ENCODE measurements at places on chromosomes 4 and X.
A peak's percentile ranks its signal among the peaks of the same experiment; 100 is the strongest.

DNA sequence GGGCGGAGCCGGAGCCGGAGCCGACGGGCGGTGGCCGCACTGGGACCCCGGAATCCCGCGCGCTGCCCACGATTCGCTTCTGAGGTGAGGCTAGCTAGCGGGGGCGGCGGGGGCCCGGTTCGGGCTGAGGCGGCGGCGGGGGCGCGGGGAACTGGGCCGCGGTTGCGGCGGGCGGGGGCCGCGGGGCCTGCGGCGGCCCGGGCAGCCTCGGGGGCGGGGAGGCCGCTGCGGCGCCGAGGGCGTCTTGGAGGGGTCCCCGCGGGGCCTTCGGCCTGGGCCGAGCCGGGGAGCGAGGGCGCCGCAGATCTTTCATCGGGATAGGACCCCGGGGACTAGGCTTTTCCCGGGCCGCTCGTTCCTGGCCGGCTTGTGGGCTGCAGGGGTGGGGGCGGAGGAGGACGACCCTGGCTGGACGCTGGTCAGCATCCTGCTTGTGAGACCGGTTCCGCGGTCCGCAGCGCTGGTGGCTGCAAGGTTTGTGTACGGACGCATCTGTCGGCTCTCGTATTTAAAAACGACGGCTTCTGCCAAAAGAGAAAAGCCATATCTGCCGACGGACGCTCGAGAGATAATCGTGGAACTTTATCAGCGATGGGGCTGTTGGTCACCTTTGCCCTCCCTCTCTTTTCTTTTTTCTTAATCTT lies 419 bp downstream of the ADD1 start:
- no peak for DNase-seq

- no peak for DNase-seq
Measured at GRCh38 chr4:128718768-128719167, 90.7 kb upstream of the JADE1 start.

- no peak for DNase-seq
Measured at GRCh38 chrX:3651277-3651676, 62.2 kb downstream of the PRKX start.

- DNase-seq = no peak
Measured at GRCh38 chr4:102522031-102522440, 20.9 kb downstream of the NFKB1 start.

- DNase-seq = no peak
Measured at GRCh38 chr4:66926687-66927086, 618.6 kb downstream of the CENPC start.

GRCh38 chr4:142781114-142781513 lies 65.0 kb downstream of the INPP4B start:
- DNase-seq = no peak

- no peak for DNase-seq
Measured at GRCh38 chr4:41146716-41147506, 67.4 kb downstream of the APBB2 start.

DNA sequence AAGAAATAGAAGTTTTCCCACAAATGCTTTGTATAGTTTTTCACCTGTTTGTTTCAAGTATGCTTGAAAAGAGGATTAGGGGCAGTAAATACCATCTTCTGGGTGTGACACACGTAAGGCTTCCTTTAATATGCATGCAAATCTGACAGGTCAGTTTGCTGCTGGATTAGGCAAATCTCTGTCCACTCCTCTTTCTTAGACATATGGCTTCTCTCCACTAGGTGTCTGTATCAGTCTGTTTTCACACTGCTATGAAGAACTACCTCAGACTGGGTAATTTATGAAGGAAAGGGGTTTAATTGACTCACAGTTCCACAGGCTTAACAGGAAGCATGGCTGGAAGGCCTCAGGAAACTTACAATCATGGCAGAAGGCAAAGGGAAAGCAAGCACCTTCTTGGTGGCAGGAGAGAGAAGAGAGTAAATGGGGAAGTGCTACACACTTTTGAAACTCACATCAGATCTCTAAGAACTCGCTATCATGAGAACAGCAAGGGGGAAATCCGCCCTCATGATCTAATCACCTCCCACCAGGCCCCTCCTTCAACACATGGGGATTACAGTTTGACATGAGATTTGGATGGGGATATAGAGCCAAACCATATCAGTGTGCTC lies 66.9 kb downstream of the TAB3 start:
- DNase-seq = no peak

GRCh38 chr4:10159671-10160070 lies 43.1 kb upstream of the WDR1 start:
- DNase-seq = no peak

GRCh38 chr4:164904336-164904735 lies 27.4 kb downstream of the APELA start:
- no peak for DNase-seq

- DNase-seq = no peak
Measured at GRCh38 chrX:115459883-115460880, 100.8 kb upstream of the PLS3 start.

DNA sequence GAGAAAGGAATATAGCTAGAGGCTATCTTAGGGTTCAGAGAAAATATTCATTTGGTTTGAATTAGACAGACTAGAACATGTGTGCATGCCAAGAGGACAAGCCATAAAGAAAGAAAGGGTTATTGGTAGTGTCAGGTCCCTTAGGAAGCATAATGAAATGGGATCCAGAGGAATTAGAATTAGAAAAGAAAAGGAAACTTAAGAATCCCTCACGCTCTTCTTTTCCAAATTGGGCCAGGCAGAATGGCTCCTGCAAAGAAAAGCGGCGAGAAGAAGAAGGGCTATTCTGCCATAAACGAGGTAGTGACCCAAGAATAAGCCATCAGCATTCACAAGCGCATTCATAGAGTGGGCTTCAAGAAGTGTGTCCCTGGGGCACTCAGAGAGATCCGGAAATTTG lies 4.9 kb upstream of the ABCG2 start:
- no peak for DNase-seq

GRCh38 chr4:129966175-129966574 lies 870.2 kb downstream of the C4orf33 start:
- DNase-seq = no peak

- no peak for DNase-seq
Measured at GRCh38 chr4:88818631-88819470, 121.2 kb upstream of the NAP1L5 start.

DNA sequence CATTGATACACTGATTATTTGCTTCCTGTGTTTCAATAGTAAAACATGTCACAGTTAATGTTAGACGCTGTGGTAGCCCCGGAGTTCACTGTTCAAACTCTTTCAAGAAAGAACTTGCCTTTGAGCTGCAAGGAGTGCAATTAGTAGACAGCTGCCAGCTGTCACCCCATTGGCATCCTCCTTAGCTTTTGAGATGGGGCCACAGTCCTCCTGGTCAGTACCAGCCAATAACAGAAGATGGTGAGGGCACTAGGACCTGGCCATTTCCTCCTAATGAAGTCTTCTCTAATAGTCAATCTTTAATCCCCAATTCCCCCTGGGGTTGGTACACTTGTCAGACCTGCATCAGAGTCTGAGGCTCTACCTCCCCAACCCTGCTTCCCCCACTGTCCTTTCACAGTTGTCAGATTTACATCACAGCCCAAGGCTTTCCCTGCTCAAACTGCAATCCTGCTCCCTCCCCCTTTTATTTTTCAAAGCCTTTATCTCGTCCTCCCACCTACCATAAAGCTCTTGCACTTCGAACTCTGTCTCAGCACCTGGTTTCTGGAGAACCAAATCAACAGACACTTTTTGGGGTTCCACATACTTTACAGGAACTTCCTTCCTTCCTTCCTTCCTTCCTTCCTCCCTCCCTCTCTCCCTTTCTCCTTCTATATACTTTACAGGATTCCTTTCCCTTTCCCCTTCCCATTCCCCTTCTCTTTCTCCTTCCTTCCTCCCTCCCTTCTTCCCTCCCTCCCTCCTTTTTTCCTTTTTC lies 182.0 kb downstream of the RASL11B start:
- DNase-seq = no peak

DNA sequence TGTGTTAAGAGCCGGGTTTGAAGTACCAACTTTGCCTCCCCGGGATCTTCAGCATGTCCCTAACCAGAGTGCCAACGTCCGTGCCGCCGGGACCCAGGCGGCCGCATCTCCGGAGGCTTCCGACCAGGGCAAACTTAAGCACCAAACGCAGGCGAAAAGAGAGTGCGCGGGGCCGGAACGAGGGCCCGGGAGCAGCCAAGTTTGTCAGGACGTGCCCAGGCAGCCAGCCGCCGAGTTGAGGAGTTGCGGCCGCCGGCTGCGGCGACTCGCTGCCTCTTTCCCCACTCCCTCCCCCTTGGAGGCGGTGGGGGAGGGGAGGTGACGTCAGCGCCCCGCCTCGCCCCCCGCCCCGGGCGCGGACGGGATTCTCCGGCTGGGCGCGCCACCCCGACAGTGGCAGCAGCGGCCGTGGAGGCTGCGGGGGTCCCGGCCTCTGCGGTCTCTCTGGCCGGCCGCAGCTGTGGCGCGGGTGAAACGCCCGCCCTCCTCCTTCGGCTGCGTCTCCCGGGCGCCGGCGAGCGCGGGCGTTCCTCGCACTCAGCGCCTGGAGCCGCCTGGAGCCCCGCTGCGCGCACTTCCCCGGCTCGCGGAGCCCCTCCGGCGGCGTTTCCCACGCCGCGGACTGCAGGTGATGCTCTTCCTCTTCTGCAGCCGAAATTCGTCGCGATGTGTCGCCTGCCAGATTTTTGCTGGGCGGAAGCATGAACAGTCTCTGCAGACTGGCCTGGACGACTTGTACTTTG lies 2.9 kb upstream of the FAT1 start:
- DNase-seq = no peak

DNA sequence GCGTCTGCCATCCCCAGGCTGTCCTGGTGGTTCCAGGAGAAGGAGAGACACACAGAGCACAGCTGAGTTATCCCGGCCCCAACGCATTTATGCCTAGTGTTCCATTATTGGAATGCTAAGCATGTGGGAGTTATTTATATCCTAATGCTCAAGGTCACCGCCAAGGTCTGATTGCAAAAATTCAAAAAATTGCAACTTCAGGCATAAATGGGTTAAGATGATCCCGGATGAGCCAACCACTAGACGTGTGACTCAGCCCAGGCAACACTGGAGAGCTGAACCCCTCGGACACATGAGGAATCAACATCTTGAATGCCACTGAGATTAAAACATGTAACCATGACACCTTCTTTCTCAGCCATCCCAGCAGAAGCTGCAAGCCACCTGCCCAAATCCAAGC lies 3.8 kb upstream of the ZCCHC4 start:
- DNase-seq = no peak

GRCh38 chrX:119942831-119943184 lies 743 bp downstream of the NKAP start:
- no peak for DNase-seq

DNA sequence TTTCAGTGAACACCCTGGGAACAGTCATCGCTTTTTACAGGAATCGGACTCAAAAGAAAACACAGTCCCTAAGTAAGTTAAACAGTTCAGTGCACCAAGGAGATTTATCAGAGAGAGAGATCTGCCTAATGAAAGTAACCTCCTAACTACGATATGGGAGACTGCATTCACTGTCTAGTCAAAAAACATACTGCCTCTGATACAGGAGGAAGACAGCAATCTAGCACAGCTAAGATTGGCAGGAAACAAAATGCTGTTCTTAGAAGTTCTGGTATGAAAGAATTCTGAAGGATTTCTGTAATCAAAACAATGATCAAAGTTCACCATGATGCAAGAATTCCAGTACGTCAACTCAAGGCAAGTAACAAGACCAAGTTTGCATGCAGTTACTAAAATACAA lies 92.8 kb downstream of the MAML3 start:
- DNase-seq = no peak

DNA sequence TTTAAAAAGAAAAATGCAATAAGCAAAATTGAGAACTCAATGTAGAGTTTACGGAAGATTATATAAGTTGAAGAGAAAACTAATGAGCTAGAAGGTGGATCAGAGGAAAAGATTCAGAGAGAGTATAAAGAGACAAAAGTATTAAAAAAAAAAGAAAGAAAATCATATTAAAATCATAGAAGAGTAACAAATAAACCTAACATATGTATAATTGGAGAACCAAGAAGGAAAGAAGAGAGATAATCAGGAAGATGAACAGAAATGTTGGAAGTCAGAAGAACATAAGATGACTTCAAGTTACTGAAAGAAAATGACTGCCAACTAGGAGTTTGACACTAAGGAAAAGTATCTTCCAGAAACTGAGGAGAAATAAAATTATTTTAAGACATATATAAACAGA lies 34.3 kb upstream of the ANTXR2 start:
- no peak for DNase-seq

GRCh38 chr4:165537028-165537648 lies 158.3 kb downstream of the CPE start:
- no peak for DNase-seq

GRCh38 chrX:130136496-130136895 lies 26.2 kb upstream of the ELF4 start:
- no peak for DNase-seq

DNA sequence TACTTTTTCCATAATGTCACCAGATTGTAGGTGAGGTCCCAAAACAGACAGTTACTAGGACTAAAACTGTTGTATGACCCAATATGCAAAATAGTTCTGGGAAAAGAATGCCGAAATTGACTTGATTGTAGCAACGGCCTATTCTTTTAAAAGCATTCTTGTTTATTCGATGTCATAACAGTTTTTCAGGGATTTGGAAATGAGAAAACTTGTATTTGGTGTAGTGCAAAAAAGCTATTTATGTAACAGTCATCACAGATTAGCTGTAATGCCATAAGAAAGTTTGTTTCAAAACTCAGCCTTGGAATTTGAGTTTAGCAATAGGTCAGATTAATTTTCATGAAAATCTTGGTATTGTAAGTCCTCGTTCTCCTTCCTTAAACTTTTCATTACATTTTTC lies 69.2 kb upstream of the DIAPH2 start:
- no peak for DNase-seq

- DNase-seq = no peak
Measured at GRCh38 chr4:10810411-10810810, 125.8 kb upstream of the CLNK start.

GRCh38 chrX:133638285-133638684 lies 223.0 kb upstream of the GPC4 start:
- no peak for DNase-seq

DNA sequence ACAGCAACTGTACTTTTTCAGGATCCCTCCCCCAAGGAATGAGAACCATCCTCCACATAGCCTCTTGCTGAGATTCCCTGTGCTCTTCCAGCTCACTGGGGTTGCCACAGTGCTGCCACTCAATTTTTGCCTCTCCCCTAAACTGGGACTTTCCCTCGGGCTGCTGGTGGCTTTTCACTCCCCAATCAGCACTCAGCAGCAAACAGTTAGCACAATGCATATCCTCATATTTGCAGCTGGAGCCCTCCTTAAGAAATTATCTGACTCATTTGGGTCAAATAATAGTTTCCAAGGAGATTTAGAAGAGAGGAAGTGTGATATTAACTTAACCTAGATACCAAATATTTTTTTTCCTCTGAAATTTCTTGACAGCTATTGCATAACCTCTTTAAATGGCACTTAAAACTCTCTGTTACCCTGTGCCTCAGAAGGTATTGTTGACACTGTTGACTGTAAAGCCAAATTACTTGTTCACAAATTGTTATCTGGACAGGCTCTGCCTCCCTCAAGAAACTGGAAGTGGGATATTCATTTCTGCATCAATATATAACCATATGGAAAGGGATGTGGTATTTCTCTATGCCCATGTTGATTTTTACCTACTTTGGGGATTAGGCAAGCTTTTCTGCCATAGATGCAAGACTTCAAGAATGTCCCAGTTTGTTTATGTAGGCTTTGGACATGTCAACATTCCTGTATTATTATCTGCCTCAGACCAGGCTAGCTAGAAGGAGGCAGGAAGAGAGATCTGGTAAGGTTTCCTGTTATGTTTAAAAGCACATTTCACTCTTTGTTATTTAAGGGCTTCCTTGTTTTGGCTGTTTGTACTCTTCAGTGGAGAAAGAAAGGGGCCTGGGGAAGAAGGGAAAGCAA lies 58.0 kb downstream of the SEPTIN11 start:
- DNase-seq = no peak

- DNase-seq = peak; percentile 12
Measured at GRCh38 chr4:173257732-173258717, 76.1 kb downstream of the HMGB2 start.

- DNase-seq = no peak
Measured at GRCh38 chr4:8385611-8386010, 54.9 kb downstream of the ACOX3 start.

All from activated naive CD4-positive, alpha-beta T cell (primary cell).